ENCODE measurements at places on chromosomes 5 and 9.

- peak; percentile 8 for DNase-seq
These were observed 639.6 kb downstream of the CETN3 start for GRCh38 chr5:89769975-89770374.

DNA sequence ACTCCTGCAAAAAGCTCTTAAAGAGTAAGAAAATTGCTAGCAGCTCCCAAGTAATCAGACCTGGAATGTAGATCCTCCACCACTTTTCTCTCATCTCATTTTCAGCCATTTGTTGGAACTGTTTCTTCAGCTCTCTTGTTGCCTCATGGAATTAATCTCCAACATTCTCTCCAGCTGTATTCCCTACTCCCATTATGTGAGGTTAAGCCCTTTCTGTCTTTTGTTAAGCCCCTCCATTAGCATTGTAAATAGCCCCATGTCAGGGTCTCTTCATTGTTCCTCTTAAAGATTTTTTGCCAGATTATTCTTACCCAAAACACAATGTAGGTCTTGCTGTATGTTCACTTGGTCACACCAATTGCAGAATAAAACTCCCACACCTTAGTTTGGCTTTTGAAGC, 119.8 kb downstream of the PLPPR1 start:
- DNase-seq = no peak

GRCh38 chr5:80208381-80208780, 47.5 kb downstream of the SERINC5 start:
- DNase-seq = no peak

GRCh38 chr9:135296735-135297455, 182.7 kb upstream of the PPP1R26 start:
- no peak for DNase-seq

DNA sequence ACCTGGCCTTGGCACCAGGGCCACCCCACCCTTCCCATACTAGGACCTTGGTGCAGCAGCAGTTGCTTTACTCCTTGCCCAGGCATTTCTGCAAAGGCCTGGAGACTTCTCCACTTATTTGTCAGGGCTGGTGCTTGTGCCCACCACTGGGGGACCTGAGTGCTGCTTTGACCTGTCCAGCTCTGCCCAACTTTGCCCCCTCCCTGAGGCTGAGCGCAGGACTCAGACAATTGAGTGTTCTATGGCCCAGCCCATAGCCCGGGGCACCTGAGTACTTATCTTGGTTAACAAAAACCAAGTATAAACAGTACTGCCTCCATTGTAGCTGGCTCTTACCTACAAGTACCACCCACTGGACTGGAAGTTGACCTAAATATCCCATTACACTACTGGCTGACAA, 406.1 kb upstream of the CHD1 start:
- no peak for DNase-seq

DNA sequence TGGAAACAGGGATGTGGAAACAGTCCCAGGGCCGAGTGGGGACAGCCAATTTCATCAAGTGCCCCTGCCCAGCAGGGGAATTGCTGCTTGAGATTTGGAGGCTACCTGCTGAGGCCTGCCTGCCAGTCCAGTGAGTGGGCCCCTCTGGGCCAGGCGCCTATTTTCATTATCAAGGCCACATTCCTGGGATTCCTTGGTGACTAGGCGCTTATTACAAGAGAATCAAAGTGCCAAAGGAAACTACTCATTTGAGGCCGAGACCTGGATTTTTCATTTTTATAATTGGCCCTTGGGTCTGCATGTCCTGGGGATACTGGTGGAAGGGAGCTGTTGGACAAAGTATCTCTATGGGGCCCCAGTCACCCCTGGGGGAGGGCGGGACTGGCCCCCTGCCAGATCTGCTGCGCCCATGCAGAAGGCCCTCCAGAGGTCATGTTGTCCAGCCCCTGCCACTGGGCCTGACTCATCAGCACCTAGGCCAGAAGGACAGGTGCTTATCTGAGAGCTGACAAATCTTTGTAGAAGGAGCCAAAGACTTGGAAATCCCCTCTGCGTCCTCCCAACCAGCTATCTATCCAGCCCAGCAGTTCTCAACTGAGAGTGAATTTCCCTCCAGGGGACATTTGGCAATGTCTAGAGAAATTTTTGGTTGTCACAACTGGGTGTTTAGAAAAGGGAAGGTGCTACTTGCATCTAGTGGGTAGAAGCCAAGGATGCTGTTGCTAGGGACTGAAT, 45.6 kb downstream of the FOXI1 start:
- DNase-seq = peak; percentile 89

DNA sequence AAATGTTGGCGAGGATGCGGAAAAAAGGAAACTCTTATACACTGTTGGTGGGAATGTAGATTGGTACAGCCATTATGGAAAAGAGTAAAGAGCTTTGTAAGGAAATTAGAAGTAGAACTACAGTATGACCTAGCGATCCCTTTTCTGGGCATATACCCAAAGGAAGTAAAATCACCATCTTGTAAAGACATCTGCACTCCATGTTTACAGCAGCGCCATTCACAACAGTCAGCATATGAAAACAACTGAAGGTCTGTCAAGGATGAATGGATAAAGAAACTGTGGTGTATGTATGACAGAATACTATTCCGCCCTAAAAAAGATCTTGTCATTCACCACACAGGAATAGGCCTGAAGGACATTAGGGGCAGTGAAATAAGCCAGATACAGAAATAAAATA, 27.7 kb upstream of the SLC25A51 start:
- peak; percentile 56 for DNase-seq

DNA sequence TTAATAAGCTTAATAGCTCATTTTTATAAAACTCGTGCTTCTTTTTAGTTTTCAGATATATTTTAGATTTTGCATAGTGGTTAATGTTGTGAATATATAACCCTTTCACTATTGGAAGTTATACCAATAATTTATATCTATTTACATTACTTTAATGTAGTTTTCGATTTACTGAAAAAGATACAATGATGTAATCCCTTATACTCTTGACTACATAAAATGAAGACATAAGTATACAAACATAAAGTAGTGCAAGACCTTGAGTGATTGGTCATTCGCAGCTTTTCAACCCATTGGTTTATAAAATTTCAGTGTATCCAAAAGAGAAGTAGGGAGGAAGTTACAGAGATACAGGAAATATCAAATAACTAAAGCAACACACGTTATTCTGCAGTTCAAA, 84.3 kb upstream of the GRHPR start:
- DNase-seq = no peak

GRCh38 chr9:18393340-18394130, 80.4 kb upstream of the ADAMTSL1 start:
- DNase-seq = peak; percentile 92

- no peak for DNase-seq
These were observed 244.4 kb downstream of the ADAMTSL1 start for GRCh38 chr9:18718393-18718792.

DNA sequence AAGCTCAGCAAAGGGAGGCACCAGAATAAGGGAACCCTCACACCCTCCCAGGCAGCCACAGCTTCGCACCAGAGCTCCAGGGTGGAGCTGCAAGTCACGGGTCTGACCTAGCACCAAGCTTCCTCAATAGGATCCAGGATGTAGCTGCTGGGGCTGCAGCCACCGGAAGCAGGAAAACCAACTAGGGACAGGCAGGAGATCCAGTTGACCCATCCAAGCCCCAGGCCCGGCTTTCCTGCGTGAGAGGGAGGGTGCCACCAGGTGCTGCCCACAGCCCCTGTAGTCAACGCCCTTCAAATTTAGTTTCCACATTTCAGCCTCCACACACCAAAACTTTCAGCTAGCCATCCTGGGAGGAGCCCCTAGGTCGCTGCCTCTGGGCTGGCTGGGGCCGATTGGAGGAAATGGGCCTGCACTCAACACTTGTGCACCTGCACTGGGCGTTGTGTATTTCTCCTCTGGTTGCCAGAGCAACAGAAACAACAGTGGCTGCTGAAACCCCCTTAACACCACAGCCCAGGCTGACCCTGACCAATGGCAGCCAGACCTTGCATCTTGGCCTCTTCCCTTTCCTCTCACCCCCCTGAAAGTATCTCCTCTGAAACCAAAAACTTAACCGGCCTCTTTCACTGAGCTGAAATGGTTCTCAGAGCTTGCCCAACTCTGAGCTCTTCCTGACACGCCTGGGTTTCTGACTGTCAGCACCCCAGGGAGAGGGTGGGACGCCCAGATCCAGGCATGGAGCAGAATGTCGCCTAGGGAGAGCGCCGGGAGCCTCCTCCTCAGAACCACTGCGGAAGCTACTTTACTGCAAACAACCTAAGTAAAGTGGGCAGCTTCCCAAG, 226.5 kb upstream of the MAP3K1 start:
- DNase-seq = no peak

- DNase-seq = no peak
These were observed 1105.4 kb upstream of the DMAC1 start for GRCh38 chr9:8904771-8905515.

GRCh38 chr5:117461966-117462365, 887.3 kb upstream of the SEMA6A start:
- DNase-seq = no peak

GRCh38 chr9:31336841-31337240, 1047.6 kb upstream of the ACO1 start:
- no peak for DNase-seq

DNA sequence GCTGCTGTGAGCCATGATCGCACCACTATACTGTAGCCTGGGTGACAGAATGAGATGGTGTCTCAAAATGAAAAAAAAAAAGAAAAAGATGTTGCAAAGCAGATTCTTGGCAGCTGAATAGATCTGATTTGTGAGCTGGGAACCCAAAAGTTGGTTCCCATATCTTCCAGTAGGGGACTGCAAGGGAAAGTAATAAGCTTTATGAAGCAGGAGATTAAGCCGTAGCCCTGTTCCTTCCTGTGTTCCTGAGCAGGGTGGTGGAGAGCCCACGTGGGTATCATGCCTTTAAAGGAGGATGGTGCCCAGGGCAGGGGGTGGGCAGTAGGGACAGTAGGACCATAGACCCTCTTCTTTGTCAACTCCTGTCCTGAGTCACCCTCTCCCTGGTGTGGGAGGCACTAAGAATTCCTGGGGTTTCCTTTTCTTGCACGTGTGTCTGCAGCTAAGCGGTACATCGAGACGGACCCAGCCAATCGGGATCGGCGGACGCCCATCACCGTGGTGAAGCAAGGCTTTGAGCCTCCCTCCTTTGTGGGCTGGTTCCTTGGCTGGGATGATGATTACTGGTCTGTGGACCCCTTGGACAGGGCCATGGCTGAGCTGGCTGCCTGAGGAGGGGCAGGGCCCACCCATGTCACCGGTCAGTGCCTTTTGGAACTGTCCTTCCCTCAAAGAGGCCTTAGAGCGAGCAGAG, 37.9 kb downstream of the STOM start:
- peak; percentile 79 for DNase-seq

- DNase-seq = peak; percentile 63
These were observed 295.9 kb upstream of the TNC start for GRCh38 chr9:115413766-115414382.

DNA sequence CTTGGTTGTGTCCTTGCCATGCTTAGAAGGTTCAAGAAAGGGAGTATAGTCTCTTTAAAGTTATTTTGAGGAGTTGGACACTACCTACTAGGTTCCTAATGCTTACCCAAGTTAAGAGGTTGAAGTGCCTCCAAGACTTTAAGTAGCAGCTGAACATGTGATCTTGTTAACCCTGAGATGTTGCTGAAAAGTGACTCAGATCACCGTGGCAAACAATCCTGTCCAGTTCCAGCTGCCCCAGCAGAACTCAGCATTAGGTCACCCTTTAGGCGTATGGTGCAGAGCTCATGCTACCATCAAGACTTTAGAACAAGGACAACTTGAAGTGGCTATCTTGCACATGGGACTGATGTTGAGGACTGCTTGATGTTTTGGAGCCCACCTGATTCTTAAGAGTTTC, 22.5 kb downstream of the ZNF462 start:
- peak; percentile 74 for DNase-seq

DNA sequence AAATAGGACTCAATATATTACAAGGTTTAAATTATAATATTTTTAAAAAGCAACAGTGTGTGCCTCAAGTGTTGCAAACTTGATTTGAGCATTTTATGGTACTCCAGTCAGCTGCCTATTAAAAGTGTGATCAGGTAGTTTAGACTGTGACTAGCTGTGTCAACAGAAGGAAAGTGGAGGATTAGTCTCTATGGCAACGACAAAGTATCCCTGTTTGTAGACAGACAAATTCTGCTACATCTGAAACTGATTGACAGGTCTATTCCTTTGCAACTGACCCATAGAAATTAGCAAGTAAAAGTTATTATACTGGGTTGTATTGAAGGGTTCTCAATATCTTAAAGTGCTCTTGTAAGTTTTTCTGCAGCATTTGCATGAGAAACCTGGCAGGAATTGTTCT, 249.8 kb upstream of the ARRDC3 start:
- no peak for DNase-seq

DNA sequence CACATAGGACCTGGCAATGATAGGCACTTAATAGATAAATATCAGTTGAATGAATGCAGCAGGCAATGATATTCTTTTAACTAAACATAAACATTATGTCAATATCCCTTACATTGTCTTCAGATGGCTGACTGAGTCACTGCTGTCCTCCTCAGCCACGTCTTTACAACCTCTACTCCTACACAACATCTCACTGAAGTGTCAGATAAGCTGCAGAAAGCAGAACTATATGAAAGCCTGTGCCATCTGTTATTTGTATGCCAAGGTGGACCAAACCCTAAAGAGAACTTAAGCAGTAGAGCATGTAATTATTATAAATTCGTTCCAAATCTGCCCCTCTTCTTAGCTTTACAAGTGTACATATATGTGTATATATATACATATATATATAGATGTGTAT, 271.2 kb downstream of the RASEF start:
- DNase-seq = no peak

GRCh38 chr9:14652729-14653377, 40.4 kb downstream of the ZDHHC21 start:
- no peak for DNase-seq

GRCh38 chr9:81096625-81097024, 592.7 kb downstream of the TLE1 start:
- no peak for DNase-seq

DNA sequence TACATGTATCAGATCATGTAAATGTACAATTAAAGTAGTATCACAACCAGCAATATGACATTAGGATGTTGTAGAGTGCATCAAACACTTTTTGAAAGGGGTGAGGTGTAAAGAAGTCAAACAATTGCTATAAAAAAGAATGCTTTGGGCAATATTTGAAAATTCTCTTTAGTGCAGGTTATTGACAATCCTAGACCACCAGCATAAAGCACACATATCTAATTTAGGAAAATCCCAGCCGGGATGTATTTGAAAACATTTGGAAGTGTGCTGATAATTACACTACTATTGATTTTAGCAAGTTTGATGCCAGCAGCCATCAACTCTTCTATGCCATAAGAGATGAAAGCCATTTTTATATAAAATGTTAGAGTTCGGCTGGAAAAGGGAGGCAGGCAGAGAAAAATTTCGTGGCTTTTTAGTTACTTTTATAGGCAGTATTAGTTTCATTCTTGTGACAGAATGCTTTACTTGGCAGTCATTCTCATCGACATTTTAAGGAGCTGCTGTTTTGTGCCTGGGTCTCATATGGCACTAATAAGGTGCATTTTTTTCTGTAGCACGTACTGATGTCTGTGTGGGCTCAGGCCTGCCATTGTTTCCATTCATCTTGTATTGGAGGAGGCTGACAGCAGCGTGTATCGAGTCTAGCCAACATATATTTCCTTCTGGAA, 285.7 kb downstream of the AOPEP start:
- DNase-seq = peak; percentile 60

Measured in AG10803 (cell line).